Activated CD4-positive, alpha-beta memory T cell treated with anti-CD3 and anti-CD28 coated beads, Interleukin-2, amount 10 ng/mL, durations not matched to agents 7 days and 5 days (primary cell): ENCODE measurements at places on chromosomes 16 and 17. TPM values are rescaled to one million over a fixed set of nuclear protein-coding genes. Genes with fewer than 3 reads are reported as not detected.

DNA sequence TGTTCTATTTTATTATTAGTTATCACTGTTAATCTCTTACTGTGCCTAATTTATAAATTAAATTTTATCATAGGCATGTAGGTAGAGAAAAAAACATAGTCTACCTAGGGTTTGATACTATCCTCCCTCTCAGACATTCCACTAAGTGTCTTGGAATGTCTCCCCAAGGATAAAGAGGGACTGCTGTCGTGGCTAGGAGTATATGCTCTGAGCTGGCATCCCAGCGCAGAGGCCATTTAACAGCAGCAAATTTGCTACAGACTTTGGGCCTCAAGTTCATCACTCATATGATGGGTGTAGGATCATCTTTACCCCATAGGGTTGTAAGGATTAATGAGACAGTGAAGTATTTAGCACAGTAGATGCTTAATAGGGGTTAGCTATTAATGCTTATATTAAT, 56.7 kb downstream of the ZFHX3 start:
- no peak overlapping the region for H3K27ac ChIP-seq
- no peak overlapping the region for H3K4me3 ChIP-seq
- no peaks in the 10 kb centered on the region for H3K4me1 ChIP-seq

DNA sequence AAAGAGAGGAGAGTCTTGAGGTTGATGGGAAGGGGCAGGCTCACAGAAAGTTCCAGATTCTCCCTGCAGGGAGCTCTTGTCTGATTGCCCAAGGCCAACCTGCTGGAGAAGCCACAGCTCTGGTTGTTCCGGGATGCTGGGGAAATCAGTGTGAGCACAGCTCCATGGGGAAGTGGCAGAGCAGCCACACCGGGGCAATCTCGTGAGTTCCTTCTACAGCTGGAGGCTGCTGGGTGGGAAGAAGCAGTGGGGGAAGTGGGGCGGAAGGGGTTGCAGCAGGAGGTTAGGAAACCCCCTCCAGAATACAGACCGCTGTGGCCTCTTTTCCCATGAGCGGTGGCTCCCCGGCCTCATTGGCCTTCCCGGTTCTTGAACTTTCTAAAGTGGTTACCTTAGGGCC, 34.0 kb downstream of the KIAA0513 start:
- no peak overlapping the region for H3K4me3 ChIP-seq
- no peaks in the 10 kb centered on the region for H3K36me3 ChIP-seq
- no peak overlapping the region for H3K27ac ChIP-seq
- H3K27me3 ChIP-seq: peaks cover 12% of the 10 kb centered on the region

DNA sequence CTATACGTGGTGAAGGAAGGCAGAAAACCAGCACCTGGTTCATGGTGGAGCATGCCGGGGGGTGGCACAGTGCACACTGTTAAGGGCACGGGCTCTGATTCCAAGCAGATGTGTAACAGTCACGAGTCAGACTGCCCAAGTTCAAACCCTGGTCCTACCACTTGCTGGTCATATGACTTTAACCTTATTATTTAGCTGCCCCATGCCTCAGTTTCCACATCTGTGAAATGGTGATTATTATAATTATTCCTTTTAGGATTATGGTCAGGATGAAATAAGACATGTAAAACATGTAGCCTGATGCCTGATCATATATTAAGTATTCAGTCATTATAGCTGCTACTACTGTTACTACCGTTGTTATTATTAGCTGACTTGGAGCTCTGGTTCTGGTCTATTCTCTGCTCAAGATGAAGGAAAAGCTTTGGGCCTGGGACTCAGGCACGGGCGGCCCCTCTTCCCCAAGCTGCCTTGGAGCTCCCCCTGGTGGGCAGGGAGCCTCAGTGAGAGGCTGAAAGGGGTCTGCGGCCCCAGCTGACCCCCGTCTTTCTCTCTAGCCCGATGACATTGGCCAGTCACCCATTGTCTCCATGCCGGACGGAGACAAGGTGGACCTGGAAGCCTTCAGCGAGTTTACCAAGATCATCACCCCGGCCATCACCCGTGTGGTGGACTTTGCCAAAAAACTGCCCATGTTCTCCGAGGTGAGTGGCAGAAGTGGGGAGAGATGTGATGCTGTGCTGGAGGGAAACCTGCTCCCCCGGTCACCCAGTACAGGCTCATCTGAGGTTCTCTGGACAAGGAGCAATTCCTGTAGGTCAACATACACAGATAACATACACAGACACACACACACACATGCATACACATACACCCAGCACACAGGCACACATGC, 14.0 kb downstream of the NR1D1 start:
- peak; percentile 54 for DNase-seq
- H3K4me1 ChIP-seq: no peaks in the 10 kb centered on the region

DNA sequence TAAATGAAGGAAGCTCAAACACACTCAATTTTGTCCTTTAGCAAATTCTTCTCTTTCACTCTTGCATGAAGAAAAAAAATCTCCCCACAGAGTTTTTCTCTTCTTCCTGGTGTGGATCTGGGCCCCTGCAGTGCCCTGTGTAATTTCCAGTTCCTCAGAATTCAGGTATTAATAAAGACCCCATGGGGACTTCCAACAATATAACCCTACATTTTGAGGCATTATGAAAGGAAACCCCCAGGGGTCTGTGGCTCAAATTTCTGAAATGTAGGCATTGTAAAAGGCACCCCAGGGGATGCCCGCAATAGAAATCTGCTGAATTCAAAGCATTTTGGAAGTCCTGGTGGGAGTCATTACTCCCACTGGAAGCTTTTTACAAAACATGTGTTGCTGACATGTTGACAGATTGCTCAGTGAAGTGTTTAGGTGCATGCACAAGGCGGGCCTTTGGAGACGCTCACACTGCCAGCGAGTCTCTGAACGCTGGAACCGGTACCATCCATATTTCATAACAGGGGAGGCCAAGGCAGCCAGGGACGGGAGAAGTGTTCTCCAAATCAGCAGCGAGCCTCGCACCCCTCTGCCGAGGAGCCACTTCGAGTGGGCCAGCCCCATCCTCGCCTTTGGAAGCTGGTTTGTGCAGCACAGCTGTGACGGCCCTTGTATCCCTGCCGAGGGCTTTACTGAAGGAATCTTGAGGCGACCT, 154.0 kb downstream of the ZNF423 start:
- H3K36me3 ChIP-seq: no peaks in the 10 kb centered on the region
- no peak overlapping the region for H3K27ac ChIP-seq
- no peak overlapping the region for H3K4me3 ChIP-seq
- DNase-seq: no peak
- peaks cover 5% of the 10 kb centered on the region for H3K27me3 ChIP-seq

DNA sequence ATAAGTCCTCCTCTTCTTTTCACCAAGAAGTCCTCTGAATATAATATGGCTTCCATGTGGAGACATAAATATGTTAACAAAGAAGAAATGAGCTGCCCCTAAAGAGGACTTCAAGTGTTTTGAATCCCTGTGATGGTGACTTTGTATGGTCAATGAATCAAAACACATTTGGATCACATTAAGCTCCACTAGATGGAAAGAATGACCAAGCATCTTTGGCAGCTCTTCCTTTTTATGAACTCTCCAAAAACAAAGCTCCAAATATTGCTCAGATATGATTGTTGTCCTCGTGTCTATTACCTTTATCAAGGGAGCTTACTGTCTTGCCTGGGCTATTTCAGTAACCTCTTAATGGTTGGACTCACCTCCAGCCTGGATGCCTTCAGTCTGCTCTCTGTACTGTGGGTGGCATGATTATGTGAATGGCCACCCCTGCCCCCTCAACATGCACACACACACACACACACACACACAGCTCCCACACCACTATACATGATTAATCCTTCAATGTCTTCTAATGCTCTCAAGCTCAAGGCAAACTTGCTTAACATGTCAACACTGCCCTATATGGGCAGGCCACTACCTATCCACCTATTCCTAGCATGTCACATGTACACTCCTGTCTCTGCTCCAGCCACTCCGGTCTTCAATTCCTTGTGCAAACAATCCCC, 346.6 kb upstream of the SALL1 start:
- no peak for DNase-seq
- H3K4me1 ChIP-seq: no peaks in the 10 kb centered on the region
- no peak overlapping the region for H3K27ac ChIP-seq
- H3K4me3 ChIP-seq: no peak overlapping the region
- H3K27me3 ChIP-seq: no peaks in the 10 kb centered on the region

ABCA6 gene
- total RNA-seq: 0.13 TPM

- peaks cover 2% of the 10 kb centered on the region for H3K27me3 ChIP-seq
- peak overlapping the region; percentile 69 for H3K27ac ChIP-seq
- peaks cover 32% of the 10 kb centered on the region for H3K4me1 ChIP-seq
- peaks cover 6% of the 10 kb centered on the region for H3K36me3 ChIP-seq
- peak; percentile 41 for DNase-seq
Measured at GRCh38 chr16:138049-138417, 440 bp downstream of the NPRL3 start.

GRCh38 chr17:72693151-72693878, 399.2 kb downstream of the SLC39A11 start:
- no peak overlapping the region for H3K27ac ChIP-seq
- no peaks in the 10 kb centered on the region for H3K27me3 ChIP-seq
- no peak overlapping the region for H3K4me3 ChIP-seq
- peaks cover 10% of the 10 kb centered on the region for H3K4me1 ChIP-seq

MYH1 gene
- not detected for total RNA-seq

DNA sequence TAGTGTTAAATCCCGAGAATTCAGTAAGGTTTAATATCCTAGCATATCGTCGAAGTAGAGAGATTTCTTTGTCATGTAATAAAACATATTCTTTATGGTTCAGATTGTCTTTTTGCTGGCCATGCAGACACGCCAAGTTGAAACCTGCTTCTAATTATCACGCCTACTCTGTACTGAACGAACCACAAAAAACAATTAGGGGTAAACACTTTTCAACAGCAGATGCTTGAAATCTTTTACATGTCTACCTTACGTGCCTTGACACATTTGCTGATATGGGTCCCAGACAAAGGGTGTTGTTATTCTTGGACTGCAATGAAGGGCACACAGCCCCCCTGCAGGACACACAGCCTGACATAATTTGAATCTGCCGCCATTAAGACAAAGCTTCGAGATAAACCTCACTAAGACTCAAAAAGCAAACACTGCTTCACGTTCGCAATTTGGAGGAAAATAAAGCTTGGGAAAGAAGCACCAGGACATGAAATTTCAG, 13.3 kb downstream of the WIPI1 start:
- peaks cover 72% of the 10 kb centered on the region for H3K36me3 ChIP-seq
- H3K4me3 ChIP-seq: no peak overlapping the region
- no peak overlapping the region for H3K27ac ChIP-seq
- no peak for DNase-seq
- H3K27me3 ChIP-seq: no peaks in the 10 kb centered on the region

GRCh38 chr17:48587276-48588073, 2.6 kb downstream of the HOXB3 start:
- DNase-seq: no peak
- peaks cover 45% of the 10 kb centered on the region for H3K4me1 ChIP-seq
- no peaks in the 10 kb centered on the region for H3K36me3 ChIP-seq
- H3K27me3 ChIP-seq: peaks cover 79% of the 10 kb centered on the region
- H3K27ac ChIP-seq: no peak overlapping the region

KRTAP4-1 gene
- not detected for total RNA-seq

MAPT gene
- 0.15 TPM for total RNA-seq

- no peak for DNase-seq
- no peaks in the 10 kb centered on the region for H3K27me3 ChIP-seq
- H3K36me3 ChIP-seq: peaks cover 38% of the 10 kb centered on the region
- H3K4me1 ChIP-seq: no peaks in the 10 kb centered on the region
- no peak overlapping the region for H3K27ac ChIP-seq
Measured at GRCh38 chr17:29510953-29511352, 55.9 kb downstream of the ABHD15 start.

- H3K36me3 ChIP-seq: no peaks in the 10 kb centered on the region
- peak overlapping the region; percentile 45 for H3K4me3 ChIP-seq
- peak overlapping the region; percentile 85 for H3K27ac ChIP-seq
- H3K4me1 ChIP-seq: peaks cover 43% of the 10 kb centered on the region
- DNase-seq: no peak
- peaks cover 3% of the 10 kb centered on the region for H3K27me3 ChIP-seq
Measured at GRCh38 chr17:43655693-43656255, 5.9 kb downstream of the MEOX1 start.

DNA sequence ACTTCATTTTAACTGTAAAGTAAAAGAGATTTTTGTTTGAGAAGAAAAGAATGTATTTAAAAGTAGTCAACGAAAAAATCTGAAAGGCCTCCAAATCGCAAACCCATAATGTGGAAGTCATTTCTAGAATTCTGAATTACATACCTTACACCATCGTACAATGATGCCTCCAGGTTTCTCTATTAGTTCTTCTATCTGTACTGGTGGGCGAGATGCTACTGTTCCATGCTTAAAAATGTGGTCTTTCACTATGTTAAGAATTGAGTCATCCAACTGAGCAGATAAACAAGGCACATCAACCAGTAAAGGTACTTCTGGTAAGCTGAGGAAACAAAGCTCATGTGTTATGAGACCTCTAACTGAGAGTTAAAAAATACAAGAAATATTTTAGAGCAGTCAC, 28.5 kb downstream of the CRLF3 start:
- H3K4me1 ChIP-seq: peaks cover 16% of the 10 kb centered on the region
- no peak for DNase-seq
- peak overlapping the region; percentile 38 for H3K27ac ChIP-seq
- peaks cover 59% of the 10 kb centered on the region for H3K36me3 ChIP-seq
- no peak overlapping the region for H3K4me3 ChIP-seq

- H3K4me3 ChIP-seq: no peak overlapping the region
- no peak overlapping the region for H3K27ac ChIP-seq
- H3K4me1 ChIP-seq: peaks cover 70% of the 10 kb centered on the region
Measured at GRCh38 chr17:78175643-78175981, 7.2 kb downstream of the SYNGR2 start.

DNA sequence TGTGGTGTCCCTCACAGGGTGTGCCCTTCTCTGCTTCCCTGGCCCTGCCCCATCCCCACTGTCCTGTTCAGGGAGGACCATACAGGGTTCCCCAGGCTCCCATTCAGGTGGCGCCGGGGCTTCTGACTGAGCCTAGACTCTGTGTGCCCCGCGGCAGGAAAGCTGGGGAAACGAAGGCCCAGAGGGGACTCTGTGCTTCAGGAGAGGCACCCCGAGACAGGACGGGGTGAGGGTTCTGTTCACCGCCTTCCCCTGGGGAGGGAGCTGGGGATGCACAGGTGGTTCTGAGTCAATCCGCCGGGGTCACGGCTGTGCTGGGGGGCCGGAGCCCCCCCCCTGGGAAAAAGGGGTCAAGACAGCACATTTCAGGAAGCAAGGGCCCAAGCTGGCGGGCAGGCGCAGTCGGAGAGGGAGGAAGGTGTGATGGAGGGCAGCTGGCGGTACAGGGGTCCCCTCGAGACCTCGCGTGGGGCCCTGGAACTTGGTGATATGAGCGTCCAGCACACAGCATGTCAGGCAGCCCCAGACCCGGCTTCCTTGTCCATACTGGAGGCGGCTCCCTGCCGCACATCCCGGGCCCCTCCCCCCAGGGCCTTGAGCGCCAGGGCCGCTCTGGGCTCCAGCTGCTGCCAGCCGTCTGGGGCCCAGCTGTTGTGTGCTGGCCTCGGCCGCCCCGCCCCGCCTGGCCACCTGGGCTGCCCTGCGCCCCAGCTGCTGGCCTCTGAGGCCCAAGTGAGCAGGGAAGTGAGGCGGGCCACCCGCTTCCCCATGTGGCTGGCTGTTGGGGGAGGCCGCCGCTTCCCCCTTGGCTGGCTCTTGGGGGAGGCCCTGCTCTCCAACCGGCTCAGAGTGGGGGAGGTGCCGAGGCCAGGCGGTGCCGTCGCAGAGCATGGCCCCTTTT, 5.6 kb upstream of the NOTUM start:
- no peaks in the 10 kb centered on the region for H3K36me3 ChIP-seq
- H3K27me3 ChIP-seq: peaks cover 25% of the 10 kb centered on the region
- H3K4me1 ChIP-seq: peaks cover 6% of the 10 kb centered on the region
- DNase-seq: no peak
- no peak overlapping the region for H3K4me3 ChIP-seq
- H3K27ac ChIP-seq: no peak overlapping the region

- peaks cover 4% of the 10 kb centered on the region for H3K36me3 ChIP-seq
- DNase-seq: peak; percentile 18
- no peak overlapping the region for H3K4me3 ChIP-seq
- H3K4me1 ChIP-seq: peaks cover 7% of the 10 kb centered on the region
- no peak overlapping the region for H3K27ac ChIP-seq
- H3K27me3 ChIP-seq: no peaks in the 10 kb centered on the region
Measured at GRCh38 chr16:47392081-47392480, 68.8 kb downstream of the ITFG1 start.
